ENCODE measurements at places on chromosomes 2 and 18.

DNA sequence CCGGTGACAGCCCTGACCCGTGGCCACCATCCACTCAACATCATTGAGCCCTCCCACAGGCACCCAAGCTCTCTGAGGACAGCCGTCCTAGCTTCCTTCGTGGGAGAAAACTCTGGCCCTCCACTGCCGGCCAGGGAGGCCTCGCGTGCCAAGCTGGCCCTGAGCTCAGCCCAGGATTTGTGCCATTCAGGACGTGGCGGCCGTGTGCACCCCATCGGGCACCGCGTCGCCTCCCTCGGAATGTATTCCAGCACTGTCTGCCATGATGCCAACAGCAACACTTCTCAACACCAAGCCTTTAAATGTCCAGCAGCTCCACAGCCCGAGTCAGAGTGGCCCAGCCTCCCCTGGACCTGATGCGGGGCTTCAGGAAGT is 35.7 kb downstream of the ZNF516 start:
- DNase-seq: no peak

- no peak for DNase-seq
These were observed 262.6 kb upstream of the SYT4 start for GRCh38 chr18:43539862-43540261.

GRCh38 chr18:4035521-4035920 is 419.6 kb downstream of the DLGAP1 start:
- DNase-seq: no peak

DNA sequence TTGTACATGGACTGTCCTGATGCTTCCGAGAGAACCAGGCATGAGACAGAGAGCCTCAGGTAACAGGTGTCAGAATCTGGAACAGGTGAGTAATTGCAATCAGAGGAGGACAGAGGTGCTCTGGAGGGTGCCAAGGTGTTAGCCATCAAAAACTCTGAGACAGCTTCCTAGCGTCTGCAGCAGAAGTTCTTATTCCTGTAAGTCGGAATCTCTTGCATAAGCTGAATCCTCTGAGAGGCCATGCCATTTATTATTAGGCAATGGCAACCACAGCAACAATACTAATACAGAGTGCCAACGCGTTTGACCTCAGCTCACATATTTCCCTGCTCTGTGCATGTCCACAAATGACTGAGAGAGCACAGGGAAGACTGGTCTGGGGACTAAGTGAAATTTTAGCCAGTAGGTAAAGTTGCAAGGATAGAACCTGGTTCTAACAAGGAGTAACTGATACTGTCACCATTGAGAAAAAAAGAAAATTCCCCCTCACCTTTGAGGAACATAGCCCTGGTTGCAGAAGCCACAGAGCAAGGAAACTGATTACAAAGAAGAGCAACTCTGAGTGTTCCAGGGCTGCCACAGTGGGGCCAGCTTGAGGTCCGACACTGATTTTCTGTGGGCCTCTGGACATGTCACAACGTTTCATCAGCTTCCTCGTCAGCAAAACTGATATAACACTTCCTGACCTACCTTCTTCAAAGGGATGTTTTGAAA is 55.1 kb upstream of the ACSL3 start:
- DNase-seq: no peak

DNA sequence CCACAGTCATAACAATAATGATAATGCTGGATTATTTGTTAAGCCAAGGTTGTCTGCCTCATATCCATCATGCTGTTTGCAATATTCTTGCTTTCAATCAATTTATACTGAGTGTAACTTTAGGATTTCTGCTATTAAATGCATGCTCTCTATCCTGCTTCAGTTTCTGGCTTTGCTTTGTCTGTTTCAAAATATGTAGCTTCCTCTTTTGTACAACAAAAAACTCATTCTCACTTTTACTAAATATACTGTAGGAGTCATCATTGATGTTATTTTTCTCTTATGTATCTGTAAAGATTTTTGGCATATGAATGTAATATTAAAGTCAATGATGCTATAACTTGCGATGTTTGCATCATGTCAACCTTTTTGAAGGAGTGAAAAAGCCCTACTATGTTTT is 149.3 kb downstream of the GPD2 start:
- no peak for DNase-seq

DNA sequence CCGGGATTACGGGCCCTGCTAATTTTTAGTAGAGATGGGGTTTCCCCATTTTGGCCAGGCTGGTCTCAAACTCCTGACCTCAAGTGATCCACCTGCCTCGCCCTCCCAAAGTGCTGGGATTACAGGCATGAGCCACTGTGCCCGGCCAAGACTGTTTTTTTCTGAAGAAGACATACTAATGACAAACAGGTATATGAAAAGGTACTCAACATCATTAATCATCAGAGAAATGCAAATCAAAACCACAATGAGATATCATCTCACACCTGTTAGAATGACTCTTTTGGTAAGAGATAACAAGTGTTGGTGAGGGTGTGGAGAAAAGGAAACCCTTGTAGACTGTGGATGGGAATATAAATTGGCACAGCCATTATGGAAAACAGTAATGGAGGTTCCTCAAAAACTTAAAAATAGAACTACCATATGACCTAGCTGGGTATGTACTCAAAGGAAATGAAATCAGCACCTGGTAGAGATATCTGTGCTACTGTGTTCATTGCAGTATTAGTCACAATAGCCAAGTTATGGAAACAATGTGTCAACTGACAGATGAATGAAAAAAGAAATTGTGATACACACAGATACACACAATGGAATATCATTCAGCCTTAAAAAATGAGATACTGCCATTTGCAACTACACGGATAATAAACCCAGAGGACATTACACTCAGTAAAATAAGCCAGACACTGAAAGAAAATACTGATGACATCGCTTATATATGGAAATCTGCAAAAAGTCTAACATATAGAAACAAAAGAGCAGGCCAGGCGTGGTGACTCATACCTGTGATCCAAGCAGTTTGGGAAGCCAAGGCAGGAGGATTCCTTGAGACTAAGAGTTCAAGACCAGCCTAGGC is 20.8 kb downstream of the SOS1 start:
- no peak for DNase-seq

DNA sequence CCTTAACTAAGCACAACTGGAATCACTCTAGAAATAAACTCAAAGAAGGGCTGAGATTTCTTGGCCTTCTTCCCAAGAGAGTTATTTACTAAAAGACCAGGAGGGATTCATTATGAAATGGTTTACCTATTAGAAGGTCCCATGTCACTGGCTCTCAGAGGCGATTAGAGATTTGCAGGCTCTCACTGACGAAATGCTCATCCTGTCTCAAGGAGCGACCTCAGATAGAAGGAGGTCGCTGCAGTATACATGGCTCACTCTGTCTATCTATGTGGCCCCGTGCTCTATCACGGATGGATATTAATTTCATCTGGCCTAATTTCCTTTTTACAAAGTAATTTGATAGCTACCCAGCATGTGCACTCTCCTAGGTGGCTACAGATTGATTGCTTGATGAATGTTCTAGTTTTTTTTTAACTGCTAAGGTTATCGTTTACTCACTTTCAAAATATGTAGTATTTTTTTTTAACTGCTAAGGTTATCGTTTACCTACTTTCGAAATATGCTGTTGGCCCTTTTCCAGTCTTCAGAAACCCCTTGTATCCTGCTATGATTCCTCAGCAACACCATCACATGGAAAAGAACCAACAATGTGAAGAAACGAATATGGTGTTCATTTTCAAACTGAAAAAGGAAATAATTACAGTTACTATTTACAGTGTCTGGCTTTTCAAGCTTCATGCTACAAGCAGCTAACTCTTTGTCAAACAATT is 9.1 kb downstream of the SMIM21 start:
- no peak for DNase-seq

- no peak for DNase-seq
These were observed 5.2 kb downstream of the CHRNG start for GRCh38 chr2:232544674-232545073.

- no peak for DNase-seq
These were observed 15.5 kb upstream of the CPS1 start for GRCh38 chr2:210540900-210541289.

- no peak for DNase-seq
These were observed 29.7 kb downstream of the TWSG1 start for GRCh38 chr18:9364242-9364641.

DNA sequence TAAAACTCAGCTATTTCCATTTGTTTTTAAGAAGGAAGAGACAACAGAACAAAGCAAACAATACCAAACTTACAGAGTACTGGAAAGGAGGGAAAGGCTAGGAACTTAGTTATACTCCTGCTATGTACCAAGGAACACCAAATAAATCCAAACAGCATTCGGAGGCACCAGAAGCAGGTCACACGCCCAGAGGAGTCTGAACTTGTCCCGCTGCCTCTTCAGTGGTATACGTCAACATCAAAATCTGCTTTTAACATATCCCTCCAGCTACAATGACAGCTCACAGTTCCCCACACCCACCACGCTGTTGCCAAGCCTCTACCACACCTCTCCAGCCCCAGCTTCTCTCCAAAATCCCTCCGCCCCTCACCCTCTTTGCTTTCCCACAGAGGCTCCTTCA is 17.3 kb downstream of the C2orf76 start:
- DNase-seq: no peak

DNA sequence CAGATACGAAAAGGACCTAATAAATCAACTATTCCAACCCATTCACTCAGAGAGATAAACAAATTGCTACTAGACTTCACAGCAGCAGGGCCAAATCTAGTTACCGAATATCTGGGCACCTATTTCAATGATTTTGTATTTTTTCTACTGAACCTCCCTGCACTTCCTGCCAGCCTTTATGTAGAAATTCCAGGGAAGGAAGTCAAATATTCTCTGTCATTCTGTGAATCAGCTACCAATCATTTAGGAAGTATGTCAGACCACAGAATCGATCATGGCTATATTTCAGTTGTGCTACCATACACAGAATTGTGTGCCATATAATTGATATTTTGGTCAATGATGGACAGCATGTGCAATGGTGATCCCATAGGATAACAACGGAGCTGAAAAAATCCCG is 109.6 kb upstream of the SPOPL start:
- no peak for DNase-seq

DNA sequence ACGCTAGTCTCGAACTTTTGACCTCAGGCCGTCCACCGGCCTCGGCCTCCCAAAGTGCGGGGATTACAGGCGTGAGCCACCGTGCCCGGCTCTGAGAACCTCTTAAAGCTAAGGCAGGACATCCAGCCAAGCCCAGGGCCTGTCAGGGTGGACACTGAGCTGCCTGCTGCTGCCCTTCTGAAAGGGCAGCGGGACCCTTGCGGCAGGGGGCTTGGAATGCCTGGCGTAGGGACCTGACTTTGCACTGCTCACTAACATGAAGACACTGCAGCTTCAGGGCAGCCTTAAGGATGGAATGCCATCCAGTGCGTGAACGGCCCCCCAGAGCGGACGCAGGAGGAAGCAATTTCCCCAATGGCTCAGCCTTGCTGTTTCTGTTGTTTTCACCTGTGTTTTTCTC is 9.0 kb downstream of the CYS1 start:
- DNase-seq: no peak

- DNase-seq: no peak
These were observed 46.9 kb upstream of the CD28 start for GRCh38 chr2:203659331-203660049.

DNA sequence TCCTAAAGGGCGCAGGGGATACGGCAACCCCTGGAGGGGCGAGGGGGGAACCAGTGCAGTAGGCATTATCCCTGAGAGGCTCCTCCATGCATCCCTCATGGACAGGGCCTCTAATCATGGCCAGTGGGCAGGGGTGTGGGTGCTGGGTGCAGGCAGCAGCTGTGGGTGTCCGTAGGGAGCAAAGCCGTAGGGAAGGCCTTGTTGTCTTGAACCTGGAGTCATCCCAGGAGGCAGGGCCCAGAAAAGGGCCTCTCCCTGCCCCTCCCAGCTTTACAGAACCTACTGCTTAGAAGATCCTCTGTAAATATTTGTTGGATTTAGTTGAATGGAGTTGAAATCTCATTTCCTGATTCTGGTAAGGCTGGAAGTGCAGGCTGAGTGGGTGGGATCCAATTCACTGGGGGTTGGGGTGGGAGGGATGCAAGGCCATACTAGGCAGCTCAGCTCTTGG is 207.0 kb upstream of the HAAO start:
- no peak for DNase-seq

DNA sequence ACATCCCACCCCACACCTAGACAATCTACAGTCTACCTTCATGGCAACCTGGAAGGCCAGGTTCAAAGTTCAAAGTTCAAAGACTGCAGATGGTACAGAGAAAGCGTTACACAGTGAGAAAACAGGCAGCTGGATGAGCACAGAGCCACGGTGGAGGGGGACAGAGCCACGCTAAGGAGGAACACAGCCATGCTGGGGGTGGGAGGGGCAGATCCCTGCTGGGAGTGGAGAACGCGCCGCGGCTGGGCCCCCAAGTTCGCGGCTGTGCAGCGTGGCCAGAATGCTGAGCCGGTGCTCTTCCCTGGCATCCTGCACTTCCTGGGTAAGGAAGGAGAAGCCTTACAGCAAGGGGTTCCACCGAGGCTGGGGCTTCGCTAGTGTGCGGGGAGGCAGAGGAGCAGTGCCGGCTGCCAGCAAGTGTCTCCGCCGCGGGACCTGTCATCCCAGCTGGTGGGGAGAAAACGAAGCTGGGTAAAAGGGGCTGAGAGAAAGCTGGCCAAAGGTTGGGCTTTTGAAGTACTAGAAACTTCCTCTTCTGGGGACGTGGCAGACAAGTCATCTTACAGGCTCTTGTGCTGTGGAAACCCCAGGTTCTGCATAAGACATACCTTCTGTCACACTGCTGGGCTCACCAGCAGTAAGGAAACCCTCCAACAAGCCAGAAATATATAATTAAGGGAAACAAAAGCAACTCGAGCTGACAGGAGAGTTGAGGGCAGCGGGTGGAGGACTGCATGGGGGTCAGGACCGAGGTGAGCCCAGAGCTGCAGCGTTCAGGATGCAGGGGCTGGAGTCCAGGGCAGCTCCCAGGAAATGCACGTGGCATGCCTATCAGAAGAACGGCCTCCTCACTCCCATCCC is 115.5 kb downstream of the HDAC4 start:
- no peak for DNase-seq

DNA sequence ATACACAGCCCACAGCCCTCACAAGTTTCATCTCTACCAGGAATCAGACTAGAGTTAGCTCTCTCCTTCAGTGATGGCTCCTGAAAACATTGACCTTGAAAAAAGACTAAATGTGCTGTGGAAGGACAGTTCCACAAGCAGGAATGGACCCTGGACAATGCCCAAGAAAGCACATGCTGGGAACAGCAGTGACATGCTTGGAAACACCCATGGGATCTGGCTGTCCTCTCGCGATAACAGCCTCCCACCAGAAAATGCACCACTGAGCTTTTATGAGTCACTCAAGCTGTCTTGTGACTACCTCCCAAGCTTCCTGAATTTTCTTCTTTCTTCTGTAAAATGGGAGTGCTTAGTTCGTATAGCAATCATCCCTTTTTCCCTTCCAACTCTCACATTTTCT is 269.2 kb downstream of the LRATD1 start:
- DNase-seq: no peak

- no peak for DNase-seq
These were observed 31.8 kb downstream of the SP100 start for GRCh38 chr2:230447455-230448451.
